ENCODE measurements at places on chromosomes 16 and 17.

GRCh38 chr17:58006560-58006923 is 504 bp downstream of the SRSF1 start:
- peak overlapping the region; percentile 90 for H3K4me3 ChIP-seq
- H3K27me3 ChIP-seq: no peaks in the 10 kb centered on the region
- H3K27ac ChIP-seq: peak overlapping the region; percentile 97
- H3K4me1 ChIP-seq: peaks cover 49% of the 10 kb centered on the region
- H3K36me3 ChIP-seq: peaks cover 30% of the 10 kb centered on the region

GRCh38 chr17:50259477-50260324 is 14.6 kb upstream of the TMEM92 start:
- H3K4me3 ChIP-seq: no peak overlapping the region
- H3K27ac ChIP-seq: peak overlapping the region; percentile 64
- no peaks in the 10 kb centered on the region for H3K27me3 ChIP-seq

DNA sequence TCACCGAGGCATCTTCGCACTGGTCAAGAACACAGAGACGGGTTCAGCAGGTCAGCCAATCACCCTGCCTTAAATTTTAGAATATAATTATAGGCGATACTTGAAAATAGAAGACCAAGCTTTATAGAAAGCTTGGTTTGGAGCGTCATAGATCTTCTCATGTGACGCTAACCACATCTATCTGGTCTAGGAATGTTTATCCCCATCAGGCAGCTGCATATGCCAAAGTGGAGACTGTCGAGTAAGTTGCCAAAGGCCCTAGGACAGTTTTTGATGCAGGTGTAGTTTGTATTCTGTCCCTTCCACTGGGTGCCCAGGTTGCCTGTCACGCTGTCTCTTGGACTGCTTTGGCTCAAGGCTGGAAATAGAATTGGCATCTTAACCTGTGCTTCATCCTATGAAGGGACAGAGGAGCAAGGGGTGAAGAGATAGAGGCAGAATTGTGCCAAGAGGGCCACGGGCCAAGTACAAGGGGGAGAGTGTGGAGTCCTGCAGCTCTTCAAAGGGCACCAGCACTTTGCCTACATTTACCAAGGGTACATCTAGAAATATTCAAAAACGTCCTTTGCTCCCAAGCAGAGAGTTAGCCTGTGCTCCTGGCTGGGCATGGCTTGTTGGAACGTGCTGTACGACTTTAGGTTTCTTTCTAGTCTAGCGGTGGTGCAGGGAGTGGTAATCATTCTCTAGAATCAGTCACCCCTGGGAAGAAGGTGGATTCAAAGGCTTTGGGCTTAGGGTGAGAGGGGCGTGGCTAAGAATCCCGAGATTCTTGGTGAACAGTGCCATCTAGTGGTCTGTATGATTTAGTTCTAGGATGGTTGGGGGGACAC is 5.3 kb upstream of the WIPI1 start:
- no peak overlapping the region for H3K4me3 ChIP-seq
- no peak for DNase-seq
- no peaks in the 10 kb centered on the region for H3K36me3 ChIP-seq
- H3K27me3 ChIP-seq: no peaks in the 10 kb centered on the region
- no peak overlapping the region for H3K27ac ChIP-seq
- peaks cover 13% of the 10 kb centered on the region for H3K4me1 ChIP-seq

DNA sequence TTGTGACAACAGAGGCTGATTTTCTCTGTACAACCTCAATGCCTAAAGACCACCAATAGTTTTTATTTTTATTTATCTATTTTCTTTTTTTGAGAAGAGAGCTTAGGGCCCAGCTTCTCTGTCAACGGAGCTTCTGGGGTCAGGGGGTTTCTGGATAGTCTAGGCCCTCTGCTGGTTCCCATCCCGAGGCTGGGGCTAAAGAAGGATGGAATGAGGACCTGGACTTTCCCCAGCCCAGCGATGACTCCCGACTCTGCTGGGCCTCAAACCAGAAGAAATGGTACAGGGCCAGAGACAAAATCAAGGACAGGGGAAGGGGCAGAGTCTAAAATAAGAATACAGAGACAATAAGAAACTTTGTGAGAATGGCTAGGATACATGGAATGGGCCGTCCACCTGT is 5.7 kb upstream of the TSPOAP1 start:
- DNase-seq: no peak
- H3K27me3 ChIP-seq: no peaks in the 10 kb centered on the region
- H3K36me3 ChIP-seq: no peaks in the 10 kb centered on the region
- H3K27ac ChIP-seq: no peak overlapping the region

DNA sequence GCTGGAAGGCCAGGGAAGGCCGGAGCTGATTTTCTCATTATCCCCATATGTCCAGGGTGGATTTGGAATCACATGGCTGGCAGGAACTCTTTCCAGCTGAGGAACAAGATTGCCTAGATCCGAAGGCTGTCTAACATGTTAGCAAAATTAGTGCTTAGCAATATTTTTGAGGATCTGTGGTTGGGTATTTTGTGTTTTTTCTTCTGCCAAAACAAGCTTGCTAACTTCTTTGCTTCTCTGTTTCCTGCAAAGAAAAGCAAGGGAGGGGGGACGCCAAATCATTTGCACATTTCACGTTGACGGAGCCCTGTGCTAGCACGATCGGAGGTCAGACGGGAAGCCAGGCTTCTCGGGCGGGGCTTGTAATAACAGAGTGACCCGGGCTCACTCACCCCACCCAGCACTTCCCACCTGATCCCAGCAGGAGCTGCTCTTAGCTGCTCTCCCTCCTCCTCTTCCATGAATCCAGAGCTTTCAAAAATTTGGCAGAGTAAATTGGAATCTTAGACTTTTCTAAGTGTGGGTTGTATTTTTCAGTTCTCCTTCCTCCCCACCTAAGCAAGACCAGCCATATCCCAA is 33.3 kb upstream of the FOXF1 start:
- H3K27me3 ChIP-seq: no peaks in the 10 kb centered on the region
- H3K27ac ChIP-seq: no peak overlapping the region
- DNase-seq: no peak
- no peaks in the 10 kb centered on the region for H3K36me3 ChIP-seq
- H3K4me1 ChIP-seq: no peaks in the 10 kb centered on the region

- H3K4me3 ChIP-seq: no peak overlapping the region
- DNase-seq: no peak
- no peaks in the 10 kb centered on the region for H3K4me1 ChIP-seq
- H3K36me3 ChIP-seq: no peaks in the 10 kb centered on the region
- no peaks in the 10 kb centered on the region for H3K27me3 ChIP-seq
- H3K27ac ChIP-seq: no peak overlapping the region
Measured at GRCh38 chr16:60203525-60204124, 1469.5 kb upstream of the GOT2 start.

- H3K27ac ChIP-seq: no peak overlapping the region
- H3K27me3 ChIP-seq: peaks cover 11% of the 10 kb centered on the region
- no peaks in the 10 kb centered on the region for H3K36me3 ChIP-seq
- DNase-seq: no peak
- no peak overlapping the region for H3K4me3 ChIP-seq
Measured at GRCh38 chr17:58176200-58176599, 9.4 kb downstream of the OR4D2 start.

DNA sequence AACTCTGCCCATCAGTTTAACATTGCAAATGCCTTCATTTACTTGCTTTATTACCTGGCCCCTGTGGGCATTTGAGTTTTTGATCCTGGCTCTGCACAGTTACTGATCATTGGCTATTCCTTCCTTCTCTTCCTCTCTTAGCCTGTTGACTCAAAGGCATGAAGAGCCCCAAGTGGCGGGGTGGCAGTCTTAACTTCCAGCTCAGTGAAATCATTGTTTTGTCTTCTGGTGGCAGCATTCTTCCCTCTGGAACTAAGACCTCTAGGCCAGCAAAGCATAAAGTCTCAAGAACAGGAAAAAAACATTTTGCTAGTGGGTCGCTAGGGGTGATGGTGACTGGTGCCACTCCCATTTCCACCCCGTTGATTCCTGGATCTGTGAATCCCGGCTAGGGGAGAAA is 52.3 kb upstream of the MRTFB start:
- H3K27ac ChIP-seq: peak overlapping the region; percentile 60
- H3K4me3 ChIP-seq: no peak overlapping the region
- no peaks in the 10 kb centered on the region for H3K27me3 ChIP-seq
- H3K36me3 ChIP-seq: no peaks in the 10 kb centered on the region

DNA sequence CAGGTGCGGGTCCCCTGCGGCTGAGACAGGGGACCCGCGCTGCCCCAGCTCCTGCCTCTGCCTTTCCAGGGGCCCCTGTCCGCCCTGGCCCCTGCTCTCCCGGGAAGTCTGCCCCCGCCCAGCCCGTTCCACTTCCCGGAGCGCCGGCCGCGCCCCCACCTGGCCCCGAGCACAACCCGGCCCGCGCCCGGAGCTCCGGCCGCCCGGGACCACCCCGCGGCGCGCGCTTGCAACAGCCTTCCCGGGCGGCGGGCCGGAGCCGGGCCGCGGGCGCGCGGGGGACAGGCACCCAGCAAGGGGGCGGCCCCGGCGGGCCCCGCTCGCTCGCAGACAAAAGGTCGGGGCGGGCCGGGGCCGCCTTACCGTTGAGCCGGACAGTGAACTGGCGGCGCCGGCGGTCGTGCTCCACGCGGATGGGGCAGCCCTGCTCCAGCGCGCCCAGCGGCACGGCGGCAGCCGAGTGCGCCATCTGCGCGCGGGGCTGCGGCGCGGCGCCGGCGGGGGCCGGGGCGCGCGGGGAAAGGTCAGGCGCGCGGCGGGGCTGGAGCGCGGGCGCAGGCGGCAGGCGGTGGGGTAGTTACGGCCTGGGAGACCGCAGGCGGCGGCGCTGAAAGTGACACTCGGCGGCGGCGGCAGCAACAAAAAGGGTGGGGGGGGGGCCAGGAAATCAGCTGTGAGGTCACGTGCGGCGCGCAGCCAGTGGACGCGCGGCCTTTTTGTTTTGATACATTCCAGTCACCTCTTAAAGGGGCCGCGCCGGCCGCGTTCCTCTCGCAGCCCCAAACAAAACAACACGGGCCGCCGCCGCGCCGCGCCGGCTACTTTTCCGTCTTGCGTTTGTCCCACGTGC is at the start of gene NATD1:
TSS of gene NATD1 (minus strand) at position 615 of the 850 bp plus-strand sequence. CDS start at position 469, 146 bp downstream.
- peak within 1 kb of the TSS; percentile 78 for H3K4me3 ChIP-seq
- DNase-seq: peak; percentile 93
- no peaks in the 10 kb centered on the region for H3K36me3 ChIP-seq
- peak within 1 kb of the TSS; percentile 75 for H3K27ac ChIP-seq

DNA sequence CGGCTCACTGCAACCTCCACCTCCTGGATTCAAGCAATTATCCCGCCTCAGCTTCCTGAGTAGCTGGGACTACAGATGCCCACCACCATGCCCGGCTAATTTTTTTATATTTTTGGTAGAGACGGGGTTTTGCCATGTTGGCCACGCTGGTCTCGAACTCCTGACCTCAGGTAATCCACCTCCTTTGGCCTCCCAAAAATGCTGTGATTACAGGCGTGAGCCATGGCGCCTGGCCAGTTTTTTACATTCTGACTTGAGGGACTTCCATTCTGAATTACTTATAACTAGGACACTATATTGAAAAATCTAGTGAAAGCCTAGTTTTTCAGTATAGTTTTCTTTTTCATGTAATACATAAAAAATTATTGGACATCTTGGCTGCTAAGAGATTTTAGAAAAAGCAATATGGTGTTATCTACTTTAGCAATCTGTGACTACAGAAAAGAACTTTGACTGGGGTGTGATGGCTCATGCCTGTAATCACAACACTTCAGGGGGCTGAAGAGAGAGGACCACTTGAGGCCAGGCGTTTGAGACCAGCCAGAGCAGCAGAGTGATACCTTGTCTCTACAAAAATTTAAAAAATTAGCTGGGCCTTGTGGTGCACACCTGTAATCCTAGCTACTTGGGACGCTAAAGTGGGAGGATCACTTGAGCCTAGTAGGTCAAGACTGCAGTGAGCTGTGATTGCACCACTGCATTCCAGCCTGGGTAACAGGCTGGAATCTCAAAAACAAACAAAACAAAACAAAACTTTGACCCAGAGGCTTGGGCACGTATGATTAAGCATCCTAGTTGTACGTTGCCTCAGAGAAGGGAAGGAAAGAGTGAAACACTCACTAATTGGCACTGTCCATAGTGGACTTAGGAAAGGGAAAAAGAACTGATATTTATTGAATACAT is 26.8 kb upstream of the GOSR1 start:
- H3K4me3 ChIP-seq: no peak overlapping the region
- H3K4me1 ChIP-seq: peaks cover 4% of the 10 kb centered on the region
- DNase-seq: no peak

DNA sequence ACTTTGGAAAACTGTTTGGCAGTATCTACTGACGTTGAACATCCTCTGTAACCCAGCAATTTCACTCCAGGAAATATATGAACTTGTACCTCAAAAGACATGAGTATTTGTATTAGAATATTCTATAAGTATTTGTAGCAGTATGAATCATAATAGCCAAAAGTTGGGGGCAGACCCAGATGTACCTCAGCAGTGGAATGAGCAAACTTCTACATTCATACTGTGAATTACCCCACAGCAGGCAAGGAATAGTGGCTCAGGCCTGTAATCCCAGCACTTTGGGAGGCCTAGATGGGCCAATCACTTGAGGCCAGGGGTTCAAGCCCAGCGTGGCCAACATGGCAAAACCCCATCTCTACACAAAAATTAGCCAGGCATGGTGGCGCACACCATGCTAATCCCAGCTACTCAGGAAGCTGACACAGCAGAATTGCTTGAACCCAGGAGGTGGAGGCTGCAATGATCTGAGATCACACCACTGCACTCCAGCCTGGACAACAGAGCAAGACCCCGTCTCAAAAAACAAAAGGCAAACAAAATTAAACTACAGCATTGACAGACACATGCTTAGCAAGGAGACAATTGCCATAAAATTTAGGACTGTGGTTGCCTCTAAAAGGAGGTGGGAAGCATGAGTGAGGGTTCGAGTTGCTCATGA is 11.2 kb upstream of the HELZ start:
- H3K4me1 ChIP-seq: no peaks in the 10 kb centered on the region
- no peak overlapping the region for H3K27ac ChIP-seq
- DNase-seq: no peak
- no peaks in the 10 kb centered on the region for H3K27me3 ChIP-seq
- no peaks in the 10 kb centered on the region for H3K36me3 ChIP-seq
- no peak overlapping the region for H3K4me3 ChIP-seq
